ENCODE measurements at places on chromosomes 11 and 22. TPM values are rescaled to one million over a fixed set of nuclear protein-coding genes. Genes with fewer than 3 reads are reported as not detected.

The DEFB131B gene
- not detected for total RNA-seq

The NOX4 gene
- 8.2 TPM for total RNA-seq

The MYRF gene
- 20.1 TPM for total RNA-seq

The PIM3 gene
- 42.3 TPM for total RNA-seq

The OR52I2 gene
- not detected for total RNA-seq

The TBRG1 gene
- 24.1 TPM for total RNA-seq

The SLC25A18 gene
- 0.71 TPM for total RNA-seq

The MRPL16 gene
- total RNA-seq, result 35.3 TPM

The NECTIN1 gene
- 35.6 TPM for total RNA-seq

The SCT gene
- total RNA-seq, result not detected

The SAA1 gene
- not detected for total RNA-seq

The HEPN1 gene
- total RNA-seq, result not detected

The MMP12 gene
- not detected for total RNA-seq

The LGALS12 gene
- 0.60 TPM for total RNA-seq

The EXPH5 gene
- 10.3 TPM for total RNA-seq

The C11orf16 gene
- not detected for total RNA-seq

The CRYBB3 gene
- total RNA-seq, result 325 TPM

The TBX1 gene
- total RNA-seq, result 2.2 TPM

The CAT gene
- 73.7 TPM for total RNA-seq

The SLC22A12 gene
- total RNA-seq, result not detected

The CFL1 gene
- 451 TPM for total RNA-seq

The OR4A16 gene
- 4.2 TPM for total RNA-seq

The OR51B5 gene
- total RNA-seq, result 0.99 TPM

The RAB3IL1 gene
- total RNA-seq, result 23.4 TPM

The TPBGL gene
- not detected for total RNA-seq

The ACTN3 gene
- 0.49 TPM for total RNA-seq

The APOBEC3G gene
- 6.5 TPM for total RNA-seq

The FGF19 gene
- 1.2 TPM for total RNA-seq

The RBFOX2 gene
- total RNA-seq, result 194 TPM

The FXYD6 gene
- 103 TPM for total RNA-seq

The E2F8 gene
- 2.5 TPM for total RNA-seq

The HTR3B gene
- not detected for total RNA-seq

The RHOD gene
- 8.1 TPM for total RNA-seq

The CSNK2A3 gene
- total RNA-seq, result 4.7 TPM

The VSTM5 gene
- total RNA-seq, result 2.0 TPM

The OSM gene
- total RNA-seq, result 0.77 TPM

The ZNF214 gene
- total RNA-seq, result 18.0 TPM

The WT1 gene
- total RNA-seq, result not detected

The CCDC81 gene
- 3.7 TPM for total RNA-seq

The TMEM191C gene
- 1.6 TPM for total RNA-seq

The CNTF gene
- total RNA-seq, result 1.8 TPM

Data from camera-type eye (tissue), 1 donor.